Uterus (tissue), 4 donors: ENCODE measurements at places on chromosomes 6 and 20. TPM values are rescaled to one million over a fixed set of nuclear protein-coding genes. Genes with fewer than 3 reads are reported as not detected.

Gene PHACTR1
- total RNA-seq, result 2.0 TPM

Gene SLC35D3
- not detected for total RNA-seq

Gene MRAP2
- 10.9 TPM for total RNA-seq

GRCh38 chr20:22535483-22535882 is 48.9 kb downstream of the FOXA2 start:
- no peak for DNase-seq

GRCh38 chr20:62618611-62619529 is 23.4 kb upstream of the SLCO4A1 start:
- DNase-seq, result no peak

DNA sequence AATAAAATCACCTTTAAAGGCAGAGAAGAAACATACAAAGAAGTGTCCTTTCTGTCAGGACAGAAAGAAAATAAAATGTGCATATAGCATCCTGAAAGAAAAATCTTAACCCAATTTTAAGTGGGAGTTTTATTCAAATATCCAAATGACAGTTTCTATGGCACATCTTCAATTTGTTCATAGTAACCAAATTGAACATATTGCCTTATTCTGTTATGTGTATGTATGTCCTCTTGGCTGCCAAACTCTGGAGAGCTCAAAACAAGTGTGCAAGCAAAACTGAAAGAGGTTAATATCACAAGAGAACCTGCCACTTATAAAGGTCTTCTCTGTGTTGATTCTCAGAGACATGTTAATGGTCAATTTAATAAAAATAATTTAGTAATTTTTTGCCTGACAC is 334.7 kb downstream of the BCKDHB start:
- DNase-seq, result no peak
